ENCODE measurements at places on chromosomes 11 and 22.
A peak's percentile ranks its signal among the peaks of the same experiment; 100 is the strongest.

DNA sequence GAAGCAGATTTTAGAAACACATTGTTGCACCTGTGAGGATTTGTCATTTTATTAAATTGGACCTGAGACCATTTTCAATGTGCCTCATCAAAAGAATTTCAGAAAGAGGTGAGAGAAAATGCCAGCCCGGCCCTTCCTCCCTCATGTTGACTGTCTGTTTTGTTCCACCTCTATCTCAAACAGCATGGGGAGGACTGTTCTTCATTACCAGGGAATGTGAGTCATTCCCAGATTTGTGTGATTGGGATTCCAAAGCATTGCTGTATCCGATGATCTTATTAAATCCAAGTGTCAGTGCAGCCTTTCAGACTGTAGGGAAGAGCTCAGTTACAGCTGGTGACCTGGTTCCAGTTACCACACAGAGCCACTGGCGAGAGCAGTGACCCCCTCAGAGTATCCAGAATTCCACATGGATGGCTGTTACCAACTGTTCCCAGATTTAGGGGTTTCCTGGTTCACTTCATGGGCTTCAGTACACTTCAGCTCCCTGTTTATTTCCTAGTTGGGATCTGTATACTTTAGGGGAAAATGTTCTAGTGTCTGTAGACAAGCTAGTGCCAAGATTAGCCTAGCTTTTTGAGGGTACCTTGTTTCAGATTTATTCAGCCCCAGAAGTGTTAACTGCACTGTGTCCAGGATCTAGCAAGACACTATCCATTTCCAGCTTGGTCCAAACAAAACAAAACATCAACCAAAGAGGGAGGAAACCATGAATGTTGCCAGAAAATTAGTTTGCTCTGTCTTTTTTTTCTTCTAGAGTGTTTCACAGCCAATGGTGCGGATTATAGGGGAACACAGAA lies 20.9 kb downstream of the KREMEN1 start:
- DNase-seq: peak; percentile 24

GRCh38 chr11:128409476-128409875 lies 177.9 kb downstream of the ETS1 start:
- DNase-seq: no peak

DNA sequence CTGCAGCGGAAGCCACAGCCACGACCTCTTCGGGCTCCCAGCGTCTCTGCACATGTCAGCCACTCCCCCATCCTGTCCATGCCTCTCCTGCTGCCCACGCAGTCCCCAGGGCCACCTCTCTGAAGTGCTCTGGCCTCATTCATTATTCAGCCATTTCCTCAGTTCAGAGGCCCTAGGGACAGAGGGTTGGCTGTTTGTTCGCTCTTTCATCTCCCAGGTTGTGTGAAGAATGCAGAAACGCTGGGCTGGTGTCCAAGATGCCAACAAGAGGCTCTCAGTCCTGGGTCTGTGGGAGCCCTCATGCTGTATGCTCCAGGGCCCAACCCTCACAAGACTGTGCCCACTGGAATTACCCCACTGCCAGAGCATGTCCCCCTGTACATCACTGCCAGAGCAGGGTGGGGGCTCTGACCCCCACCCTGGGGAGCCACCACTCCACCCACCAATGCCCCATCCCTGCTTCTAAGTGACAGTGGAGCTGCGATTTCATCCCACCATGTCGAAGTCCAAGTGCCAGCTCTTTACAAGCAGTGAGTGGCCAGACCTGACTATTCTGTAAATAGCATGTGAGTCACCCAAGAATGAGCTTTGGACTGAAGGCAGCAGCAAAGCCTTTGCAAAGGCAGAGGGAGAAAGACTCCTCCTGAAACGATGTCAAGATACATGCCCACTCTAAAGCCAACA lies 209.6 kb downstream of the BUD13 start:
- DNase-seq: peak; percentile 43

DNA sequence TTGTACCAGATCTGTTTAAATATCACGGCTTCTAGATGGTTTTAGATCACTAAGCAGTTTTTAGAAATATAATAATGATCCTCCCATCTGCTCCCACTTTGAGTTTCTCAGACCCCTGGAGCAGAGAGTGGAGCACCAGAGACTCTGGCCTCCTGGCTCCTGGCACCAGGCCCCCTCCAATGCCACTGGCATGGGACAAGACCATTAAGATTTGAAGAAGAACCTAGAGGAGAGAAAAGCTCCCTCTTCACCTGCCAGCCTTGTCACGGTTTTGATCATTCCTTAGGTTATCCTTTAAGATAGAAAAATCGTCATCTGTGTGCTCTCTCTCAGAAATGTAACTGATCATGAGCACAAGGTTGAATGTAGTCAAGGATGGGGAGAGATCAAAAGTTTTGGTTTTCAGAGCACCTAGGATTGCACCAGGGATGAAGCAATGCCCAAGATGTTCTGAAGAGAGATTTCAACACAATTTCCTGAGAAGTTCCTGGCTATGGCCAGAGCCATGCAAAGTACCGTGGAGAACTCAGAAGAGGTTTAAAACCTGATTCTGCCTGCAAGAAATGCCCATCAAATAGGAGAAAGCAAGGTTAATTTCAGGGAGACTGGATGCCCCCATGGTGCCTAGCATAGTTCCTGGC lies 22.2 kb downstream of the IL10RA start:
- no peak for DNase-seq

DNA sequence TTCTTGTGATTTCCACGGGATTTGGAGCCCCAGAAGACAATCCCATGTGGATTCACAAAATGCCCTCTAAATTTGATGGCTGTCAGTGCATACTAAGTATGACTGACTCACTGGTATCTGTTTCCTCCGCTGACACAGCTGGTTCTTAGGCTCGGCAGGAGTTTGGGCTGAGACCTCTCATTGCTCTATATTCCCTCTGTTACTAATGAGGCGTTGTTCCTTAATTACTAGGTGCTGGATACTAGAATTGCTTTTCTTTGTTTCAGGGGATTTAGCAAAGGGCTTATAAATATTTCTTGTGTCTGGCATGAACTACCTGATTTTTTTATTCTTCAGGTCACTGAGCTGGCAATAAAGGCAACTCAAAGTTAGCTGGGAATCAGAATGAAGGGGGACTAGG lies 53.2 kb upstream of the EHF start:
- no peak for DNase-seq

- DNase-seq: peak; percentile 2
Observed at GRCh38 chr11:68610452-68611116, 73.8 kb upstream of the GAL start.

DNA sequence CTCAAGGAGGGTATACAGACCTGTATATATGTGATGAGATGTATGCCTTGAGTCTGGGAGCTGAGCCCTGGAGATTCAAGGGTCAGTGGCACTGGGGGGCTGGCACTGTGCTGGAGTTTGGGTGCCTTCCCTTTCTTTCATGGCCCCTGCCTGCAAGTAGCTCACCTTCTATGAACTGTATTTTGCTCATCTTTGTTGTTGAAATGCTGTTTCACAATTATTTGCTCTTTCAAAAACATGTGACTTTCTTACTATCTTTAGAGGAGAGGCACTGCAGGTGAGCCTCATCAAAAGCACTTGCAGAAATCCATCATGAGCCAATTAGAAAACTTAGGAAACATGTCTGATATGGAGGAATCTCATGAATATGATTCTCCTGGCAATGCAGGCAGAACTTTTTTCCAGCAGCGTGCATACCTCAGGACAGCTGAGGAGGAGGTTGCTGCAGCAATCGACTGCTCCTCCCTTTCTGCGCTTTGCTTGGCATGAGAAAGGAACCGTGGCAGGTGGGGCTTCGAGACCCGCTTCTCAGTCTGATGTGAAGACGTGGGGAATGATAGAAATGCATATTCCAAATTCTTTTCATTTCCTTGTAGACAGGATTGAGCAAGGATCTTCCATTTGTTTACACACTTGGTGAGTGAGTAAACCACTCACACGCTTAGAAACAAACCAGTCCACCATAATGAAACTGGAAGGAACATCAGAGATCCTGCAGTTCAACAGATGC lies 178.4 kb upstream of the E2F8 start:
- DNase-seq: no peak

DNA sequence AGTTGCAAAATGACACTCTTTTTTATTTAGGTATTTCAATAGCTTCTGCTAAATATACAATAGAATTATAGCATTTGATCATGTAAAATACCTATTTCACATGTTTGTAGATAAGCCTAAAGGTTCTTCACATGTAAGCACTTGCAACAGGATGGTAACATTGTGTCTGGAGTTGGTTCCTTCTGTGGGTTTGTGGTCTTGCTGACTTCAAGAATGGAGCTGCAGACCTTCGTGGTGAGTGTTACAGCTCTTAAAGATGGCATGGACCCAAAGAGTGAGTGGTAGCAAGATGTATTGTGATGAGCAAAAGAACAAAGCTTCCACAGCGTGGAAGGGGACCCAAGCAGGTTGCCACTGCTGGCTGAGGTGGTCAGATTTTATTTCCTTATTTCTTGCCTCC lies 246.4 kb upstream of the PDGFD start:
- DNase-seq: no peak

DNA sequence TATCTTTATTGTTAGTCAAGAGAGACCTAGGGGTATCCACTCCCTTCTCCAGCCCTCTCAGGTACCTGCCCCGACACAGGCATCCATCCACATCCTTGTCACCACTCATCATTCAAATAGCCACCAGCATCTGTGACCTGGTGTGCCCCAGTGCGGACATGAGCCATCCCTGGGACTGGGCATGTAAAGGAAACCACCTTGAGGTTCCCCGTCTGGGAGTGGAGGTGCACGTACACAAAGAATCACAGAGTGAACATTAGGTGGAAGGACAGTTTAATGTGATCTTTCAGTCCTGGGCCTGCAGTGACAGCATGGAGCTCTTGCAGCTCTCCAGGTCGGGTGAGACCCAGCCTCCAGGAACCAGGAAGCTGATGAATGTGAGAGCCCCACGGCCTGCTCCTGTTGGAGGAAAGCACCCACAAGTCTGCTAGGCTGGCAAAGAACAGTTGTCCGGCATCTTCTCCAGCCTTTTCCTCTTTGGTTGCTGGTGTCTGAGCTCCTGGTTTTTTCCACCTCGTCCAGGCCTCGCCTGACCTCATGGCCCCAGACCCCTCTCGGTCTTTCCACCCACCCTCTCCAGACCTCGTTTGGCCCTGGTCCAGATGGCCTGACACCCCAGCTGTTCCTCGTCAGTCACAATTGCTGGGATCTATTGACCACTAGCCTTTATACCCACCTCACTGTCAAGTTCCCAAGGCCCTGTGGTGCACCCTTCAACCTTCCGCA lies 16.5 kb downstream of the PSMD13 start:
- no peak for DNase-seq

DNA sequence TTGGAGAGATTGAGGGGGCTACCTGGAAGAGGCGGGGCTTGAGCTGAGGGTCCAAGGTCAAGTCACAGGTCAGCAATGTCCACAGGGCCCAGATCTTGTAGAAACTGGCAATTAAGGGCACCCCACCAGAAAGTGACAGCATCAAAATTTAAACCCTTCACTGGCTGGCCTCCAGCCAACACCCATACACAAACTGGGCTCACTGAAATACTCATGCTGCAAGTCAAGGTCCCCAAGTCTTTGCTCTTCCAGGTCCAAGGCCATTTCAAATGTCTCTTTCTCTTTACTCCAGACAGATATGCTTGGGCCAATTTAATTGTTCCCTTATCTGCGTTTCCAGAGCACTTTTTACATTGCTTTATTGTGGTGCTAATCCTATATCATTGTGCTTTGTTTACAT lies 36.4 kb downstream of the LMO2 start:
- DNase-seq: no peak

- DNase-seq: no peak
Observed at GRCh38 chr11:68550485-68550817, 89.9 kb downstream of the PPP6R3 start.
